ENCODE measurements at places on chromosomes 7 and 10. TPM values are rescaled to one million over a fixed set of nuclear protein-coding genes. Genes with fewer than 3 reads are reported as not detected.
A peak's percentile ranks its signal among the peaks of the same experiment; 100 is the strongest.

GLI3 gene
- 7.6 TPM for total RNA-seq

LRRD1 gene
- 0.31 TPM for total RNA-seq

- no peaks in the 10 kb centered on the region for H3K4me1 ChIP-seq
- H3K36me3 ChIP-seq = no peaks in the 10 kb centered on the region
- H3K27me3 ChIP-seq = no peaks in the 10 kb centered on the region
- H3K4me3 ChIP-seq = no peak overlapping the region
Measured at GRCh38 chr7:12607134-12607533, 36.6 kb downstream of the SCIN start.

WNT16 gene
- 0.18 TPM for total RNA-seq

- DNase-seq = peak; percentile 97
- peaks cover 63% of the 10 kb centered on the region for H3K4me1 ChIP-seq
- H3K4me3 ChIP-seq = no peak overlapping the region
- H3K27ac ChIP-seq = peak overlapping the region; percentile 98
- H3K36me3 ChIP-seq = no peaks in the 10 kb centered on the region
- no peaks in the 10 kb centered on the region for H3K27me3 ChIP-seq
Measured at GRCh38 chr10:31697271-31698180, 231.1 kb downstream of the ARHGAP12 start.

All from muscle of leg (tissue), 16 donors.